ENCODE measurements at places on chromosomes 6 and 20. TPM values are rescaled to one million over a fixed set of nuclear protein-coding genes. Genes with fewer than 3 reads are reported as not detected.

DNA sequence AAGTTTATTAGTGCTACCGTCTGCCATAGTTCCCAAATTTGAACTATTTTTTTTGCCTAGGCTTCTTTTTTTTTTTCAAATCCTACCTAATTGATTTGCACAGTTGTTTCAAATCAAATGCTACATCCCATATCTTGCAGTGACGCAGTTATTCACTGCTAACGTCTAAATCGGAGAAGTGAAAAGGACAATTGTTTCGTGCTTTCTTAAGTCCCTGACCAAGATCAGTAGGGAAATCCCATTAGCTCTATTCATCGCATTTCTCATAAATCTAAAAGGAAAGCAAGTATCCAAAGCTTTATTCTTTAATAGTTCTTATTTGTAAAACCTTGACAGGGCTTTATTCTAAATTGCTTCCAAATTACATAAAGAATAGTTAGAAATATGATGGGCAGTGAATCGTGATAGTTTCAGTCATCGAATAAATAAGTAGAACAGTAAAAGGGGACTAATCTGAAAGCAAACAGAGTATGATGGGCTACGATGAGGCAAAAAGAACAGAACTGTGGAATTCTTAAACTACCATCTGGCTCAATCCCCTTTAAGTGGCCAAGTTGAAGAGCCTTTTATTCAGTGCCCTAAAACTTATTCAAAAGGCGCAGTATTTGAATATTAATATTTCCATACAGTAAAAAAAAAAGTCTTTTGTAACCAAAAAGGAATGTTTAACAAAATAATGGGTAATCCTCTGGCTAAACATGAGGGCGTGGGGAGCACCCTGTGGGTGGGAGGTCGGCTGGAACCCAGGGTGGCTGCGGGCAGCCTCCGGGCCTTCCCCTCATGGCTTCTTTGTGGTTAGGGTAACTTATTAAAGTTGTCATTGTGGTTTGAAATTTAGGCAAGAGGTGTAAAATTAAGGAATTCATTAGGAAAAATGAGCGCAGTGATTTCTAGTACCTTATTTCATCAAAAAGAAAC is 3.0 kb upstream of the ARID1B start:
- H3K27ac ChIP-seq: no peak overlapping the region
- peaks cover 25% of the 10 kb centered on the region for H3K4me1 ChIP-seq
- H3K4me3 ChIP-seq: no peak overlapping the region
- peak; percentile 51 for DNase-seq

TMEM170B gene
- polyA plus RNA-seq: 2.1 TPM

AKAP12 gene
- 66.5 TPM for polyA plus RNA-seq

DNA sequence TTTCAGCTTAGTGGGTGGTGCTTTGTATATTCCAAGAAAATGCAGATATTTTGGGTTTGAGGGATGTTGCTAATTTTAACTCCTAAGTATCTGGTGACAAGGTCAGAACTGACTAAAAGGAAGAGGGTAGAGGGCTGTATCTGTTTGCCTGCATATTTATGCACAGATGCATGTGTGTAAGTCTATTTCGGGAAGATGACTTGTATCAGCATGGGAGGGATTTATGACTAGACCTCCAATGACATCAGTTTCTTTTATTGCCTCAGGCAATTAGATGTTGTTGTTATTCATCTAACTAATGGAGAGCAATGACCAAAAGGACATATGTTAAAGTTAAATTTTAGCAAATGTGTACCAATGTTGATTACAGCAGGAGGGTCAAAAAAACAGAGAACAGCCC is 734.3 kb downstream of the QKI start:
- H3K27ac ChIP-seq: no peak overlapping the region
- no peaks in the 10 kb centered on the region for H3K27me3 ChIP-seq
- no peaks in the 10 kb centered on the region for H3K36me3 ChIP-seq
- peaks cover 10% of the 10 kb centered on the region for H3K4me1 ChIP-seq

FNDC1 gene
- not detected for polyA plus RNA-seq

ZKSCAN3 gene
- 7.8 TPM for polyA plus RNA-seq

DNA sequence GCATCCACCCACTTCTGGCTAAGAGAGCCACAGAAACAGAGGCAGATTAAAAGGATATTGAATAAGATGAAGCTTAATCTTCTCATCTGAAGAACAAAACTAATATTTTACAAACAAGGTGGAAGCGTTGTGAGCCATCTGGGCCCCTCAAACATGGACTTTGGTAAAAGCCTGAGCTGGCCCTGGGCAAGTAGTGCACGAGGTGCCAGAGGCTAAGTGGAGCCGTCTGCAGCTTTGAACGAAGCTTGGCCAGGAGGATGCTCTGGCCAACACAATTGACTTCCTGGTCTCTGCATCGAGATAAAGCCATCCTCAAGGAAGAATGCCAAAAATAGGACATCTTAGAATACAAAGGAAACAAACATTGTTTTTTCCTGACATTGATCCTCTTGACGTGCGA is 53.2 kb upstream of the PLEKHG1 start:
- H3K27me3 ChIP-seq: no peaks in the 10 kb centered on the region
- no peaks in the 10 kb centered on the region for H3K4me1 ChIP-seq
- H3K4me3 ChIP-seq: no peak overlapping the region
- no peaks in the 10 kb centered on the region for H3K36me3 ChIP-seq
- DNase-seq: peak; percentile 11

BEND6 gene
- 0.84 TPM for polyA plus RNA-seq

ULBP2 gene
- polyA plus RNA-seq: not detected

- peaks cover 3% of the 10 kb centered on the region for H3K27me3 ChIP-seq
- H3K36me3 ChIP-seq: no peaks in the 10 kb centered on the region
- no peak overlapping the region for H3K4me3 ChIP-seq
- no peaks in the 10 kb centered on the region for H3K4me1 ChIP-seq
- peak; percentile 18 for DNase-seq
- H3K27ac ChIP-seq: no peak overlapping the region
Observed at GRCh38 chr6:132961610-132962009, 147.2 kb downstream of the RPS12 start.

DNA sequence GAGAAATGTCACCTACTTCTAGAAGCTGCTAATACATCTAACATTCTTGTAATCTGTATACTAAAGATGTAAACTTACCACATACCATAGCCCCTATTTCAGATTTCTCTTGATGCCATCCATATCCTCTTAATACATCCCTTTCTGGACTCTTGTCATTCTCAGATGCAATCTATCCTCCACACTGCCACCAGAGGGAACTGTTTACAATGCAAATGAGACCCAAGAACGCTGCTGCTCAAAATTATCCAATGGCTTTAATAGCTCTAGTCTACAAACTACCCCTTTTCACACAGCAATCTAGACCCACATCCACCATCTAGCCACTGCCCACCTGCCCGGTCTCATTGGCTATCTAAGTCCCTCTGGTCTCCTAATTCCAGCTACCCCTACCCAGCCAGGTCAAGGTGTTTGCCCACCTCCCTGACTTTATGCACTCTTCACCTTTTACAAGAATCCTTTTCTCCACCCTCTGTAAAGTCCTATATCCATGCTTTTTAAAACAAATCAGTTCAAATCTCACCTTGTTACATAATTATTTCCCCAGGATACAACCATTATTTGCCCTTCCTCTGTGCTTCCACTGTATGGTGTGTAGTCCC is 14.8 kb downstream of the FAXC start:
- DNase-seq: peak; percentile 57
- no peaks in the 10 kb centered on the region for H3K4me1 ChIP-seq
- no peaks in the 10 kb centered on the region for H3K36me3 ChIP-seq
- H3K27ac ChIP-seq: no peak overlapping the region
- H3K27me3 ChIP-seq: no peaks in the 10 kb centered on the region

- DNase-seq: no peak
- H3K4me1 ChIP-seq: peaks cover 12% of the 10 kb centered on the region
- no peak overlapping the region for H3K4me3 ChIP-seq
- H3K36me3 ChIP-seq: no peaks in the 10 kb centered on the region
- no peak overlapping the region for H3K27ac ChIP-seq
Observed at GRCh38 chr20:42634156-42634555, 555.5 kb downstream of the PTPRT start.

- no peaks in the 10 kb centered on the region for H3K27me3 ChIP-seq
- H3K27ac ChIP-seq: no peak overlapping the region
- no peak overlapping the region for H3K4me3 ChIP-seq
Observed at GRCh38 chr20:50450493-50450826, 59.7 kb upstream of the PTPN1 start.

GRCh38 chr6:39296745-39297640 is 17.2 kb downstream of the KCNK17 start:
- DNase-seq: peak; percentile 31
- H3K4me3 ChIP-seq: no peak overlapping the region
- H3K27ac ChIP-seq: no peak overlapping the region
- peaks cover 6% of the 10 kb centered on the region for H3K4me1 ChIP-seq

GRCh38 chr6:99412065-99412464 is 13.0 kb downstream of the PNISR start:
- DNase-seq: no peak
- no peak overlapping the region for H3K4me3 ChIP-seq
- H3K36me3 ChIP-seq: peaks cover 54% of the 10 kb centered on the region
- no peak overlapping the region for H3K27ac ChIP-seq

DNA sequence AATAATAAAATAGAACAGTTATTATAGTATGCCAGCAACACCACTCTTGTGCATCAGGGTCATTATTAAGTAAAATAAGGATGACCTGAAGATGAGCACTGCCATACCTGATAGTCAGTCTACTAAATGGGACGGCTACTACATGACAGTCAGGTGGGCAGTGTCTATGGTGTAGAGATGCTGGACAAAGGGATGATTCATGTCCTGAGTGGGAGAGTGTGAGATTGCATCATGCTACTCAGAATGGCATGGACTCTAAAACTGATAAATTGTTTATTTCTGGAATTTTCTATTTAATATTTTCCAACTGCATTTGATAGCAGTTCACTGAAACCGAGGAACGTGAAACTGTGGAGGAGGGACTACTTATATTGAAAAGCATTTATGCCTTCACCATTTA is 38.8 kb downstream of the SNX9 start:
- no peaks in the 10 kb centered on the region for H3K27me3 ChIP-seq
- H3K4me1 ChIP-seq: peaks cover 23% of the 10 kb centered on the region
- H3K36me3 ChIP-seq: no peaks in the 10 kb centered on the region
- no peak overlapping the region for H3K4me3 ChIP-seq
- no peak overlapping the region for H3K27ac ChIP-seq
- peak; percentile 62 for DNase-seq

DNA sequence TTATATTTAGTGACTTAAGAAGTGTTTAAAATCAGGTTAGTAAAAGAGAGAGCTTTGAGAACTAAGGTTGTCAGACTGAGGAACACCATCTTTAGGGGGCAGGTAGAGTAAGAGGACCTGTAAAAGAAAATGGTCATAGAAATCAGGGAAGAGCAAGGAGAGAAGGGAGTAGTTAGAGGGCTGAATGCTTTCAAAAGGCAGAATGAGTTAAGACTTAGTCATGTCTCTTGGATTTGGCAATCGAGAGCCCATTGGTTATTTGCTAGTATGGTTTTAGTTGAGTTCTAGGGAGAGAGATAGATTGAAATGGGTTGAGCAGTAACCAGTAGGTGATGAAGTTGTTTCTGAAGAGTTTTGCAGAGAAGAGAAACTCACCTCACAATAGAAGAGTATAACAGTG is 51.1 kb downstream of the RALGAPB start:
- peaks cover 31% of the 10 kb centered on the region for H3K36me3 ChIP-seq
- H3K4me1 ChIP-seq: no peaks in the 10 kb centered on the region
- no peak overlapping the region for H3K27ac ChIP-seq
- no peak for DNase-seq

DNA sequence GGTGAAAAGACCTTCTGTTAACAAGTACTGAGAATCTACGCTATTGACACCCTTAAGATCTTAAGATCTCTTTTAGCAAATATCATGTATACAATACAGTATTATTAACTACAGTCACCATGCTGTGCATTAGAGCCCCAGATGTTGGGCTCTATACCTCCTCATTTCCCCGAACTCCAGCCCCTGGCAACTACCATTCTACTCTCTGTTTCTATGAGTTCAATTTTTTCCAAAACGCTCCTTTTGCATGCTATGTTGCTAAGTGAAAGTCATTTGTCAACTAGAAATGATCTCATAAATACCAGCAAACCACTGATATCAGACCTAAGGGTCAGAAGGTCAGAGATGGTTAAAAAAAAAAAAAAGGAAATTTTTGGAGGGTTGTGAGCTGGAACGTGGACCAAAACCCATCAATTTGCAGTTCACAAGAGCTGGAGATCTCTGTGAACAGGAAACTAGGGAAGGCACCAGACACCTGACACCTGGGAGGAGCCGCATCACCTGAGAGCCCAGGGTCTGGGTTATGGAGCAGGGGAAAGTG is 122.0 kb upstream of the KCNK16 start:
- no peak overlapping the region for H3K4me3 ChIP-seq
- H3K36me3 ChIP-seq: no peaks in the 10 kb centered on the region
- no peaks in the 10 kb centered on the region for H3K4me1 ChIP-seq
- no peak for DNase-seq
- H3K27ac ChIP-seq: no peak overlapping the region

- no peaks in the 10 kb centered on the region for H3K4me1 ChIP-seq
- H3K36me3 ChIP-seq: no peaks in the 10 kb centered on the region
- H3K4me3 ChIP-seq: no peak overlapping the region
- no peaks in the 10 kb centered on the region for H3K27me3 ChIP-seq
Observed at GRCh38 chr20:38272961-38273360, 12.4 kb upstream of the KIAA1755 start.

GRCh38 chr20:60236613-60237012 is 278.4 kb downstream of the CDH26 start:
- no peaks in the 10 kb centered on the region for H3K27me3 ChIP-seq
- H3K4me1 ChIP-seq: no peaks in the 10 kb centered on the region
- no peak overlapping the region for H3K27ac ChIP-seq
- no peaks in the 10 kb centered on the region for H3K36me3 ChIP-seq
- DNase-seq: no peak

GRCh38 chr20:60334911-60335310 is 376.7 kb downstream of the CDH26 start:
- H3K27ac ChIP-seq: no peak overlapping the region
- no peaks in the 10 kb centered on the region for H3K4me1 ChIP-seq
- H3K27me3 ChIP-seq: no peaks in the 10 kb centered on the region
- no peaks in the 10 kb centered on the region for H3K36me3 ChIP-seq
- no peak overlapping the region for H3K4me3 ChIP-seq

CDC25B gene
- 9.7 TPM for polyA plus RNA-seq

EPHA7 gene
- 39.5 TPM for polyA plus RNA-seq

GRCh38 chr6:38976801-38977500 is 71.6 kb upstream of the GLP1R start:
- no peak overlapping the region for H3K4me3 ChIP-seq
- H3K27ac ChIP-seq: no peak overlapping the region
- no peaks in the 10 kb centered on the region for H3K27me3 ChIP-seq
- DNase-seq: no peak
- no peaks in the 10 kb centered on the region for H3K4me1 ChIP-seq

DNA sequence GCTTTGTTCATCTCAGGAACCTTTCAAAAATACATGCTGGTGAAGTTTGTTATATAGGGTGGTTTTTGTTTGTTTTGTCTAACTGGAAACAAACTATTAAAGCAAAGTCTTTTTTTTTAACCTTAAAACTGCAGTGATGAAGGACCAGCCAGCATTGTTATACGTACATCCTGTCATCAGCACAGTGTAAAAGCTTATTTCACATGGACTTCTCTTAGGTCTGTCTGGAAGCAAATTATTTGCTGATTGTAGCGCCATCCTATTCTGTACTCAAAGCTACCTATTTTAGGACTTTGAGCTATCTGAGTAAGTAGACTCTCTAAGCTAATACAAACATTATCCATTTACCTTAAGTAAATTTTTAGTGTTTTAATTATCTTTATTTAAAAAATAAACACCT is 61.7 kb downstream of the SNX9 start:
- H3K36me3 ChIP-seq: no peaks in the 10 kb centered on the region
- no peak overlapping the region for H3K27ac ChIP-seq
- no peaks in the 10 kb centered on the region for H3K27me3 ChIP-seq
- DNase-seq: no peak
- H3K4me1 ChIP-seq: peaks cover 6% of the 10 kb centered on the region
